ENCODE measurements at places on chromosomes 11 and 22.

DNA sequence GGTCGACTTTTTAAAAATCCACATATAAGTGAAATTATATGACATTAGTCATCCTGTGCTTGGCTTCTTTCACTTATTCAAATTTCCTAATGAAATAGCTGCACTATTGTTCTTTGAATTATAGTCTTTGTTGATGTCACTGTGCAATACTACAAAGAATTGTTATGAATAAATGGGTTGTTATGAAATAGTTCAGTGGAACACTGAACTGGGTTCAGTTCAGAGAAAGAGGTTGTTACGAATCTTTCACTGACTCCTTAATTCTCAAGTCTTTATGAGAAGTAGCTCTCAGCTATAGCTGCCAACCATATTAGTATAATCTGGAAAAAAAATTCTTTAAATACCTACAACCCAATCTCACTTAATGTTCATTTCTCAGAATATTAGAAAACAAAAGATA lies 42.3 kb downstream of the CASP12 start:
- DNase-seq, result no peak

GRCh38 chr11:128511712-128512111 lies 75.6 kb downstream of the ETS1 start:
- DNase-seq, result no peak

DNA sequence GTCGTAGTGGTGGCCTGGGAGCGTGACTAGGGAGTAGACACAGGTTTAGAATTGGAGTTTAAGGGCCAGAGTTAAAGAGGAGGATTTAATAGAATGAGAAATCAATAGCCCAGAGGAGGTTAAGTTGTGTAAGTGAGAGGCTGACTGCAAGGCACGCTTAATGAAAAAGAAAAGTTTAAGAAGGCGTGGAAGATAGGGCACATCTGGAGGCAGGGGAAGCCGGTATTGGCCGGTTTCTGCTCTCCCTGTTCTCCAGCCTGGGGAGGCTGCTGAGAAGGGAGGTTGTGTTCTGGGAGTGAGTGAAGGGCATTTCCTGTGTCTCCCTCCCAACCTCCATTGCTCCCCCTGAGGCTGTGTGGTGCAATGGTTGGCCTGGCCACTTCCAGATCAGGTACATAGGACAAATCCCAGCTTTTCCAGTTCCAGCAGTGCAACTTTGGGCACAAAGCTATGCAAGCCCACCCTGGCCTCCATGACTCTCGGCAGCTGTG lies 6.3 kb downstream of the GRIK4 start:
- DNase-seq, result no peak

DNA sequence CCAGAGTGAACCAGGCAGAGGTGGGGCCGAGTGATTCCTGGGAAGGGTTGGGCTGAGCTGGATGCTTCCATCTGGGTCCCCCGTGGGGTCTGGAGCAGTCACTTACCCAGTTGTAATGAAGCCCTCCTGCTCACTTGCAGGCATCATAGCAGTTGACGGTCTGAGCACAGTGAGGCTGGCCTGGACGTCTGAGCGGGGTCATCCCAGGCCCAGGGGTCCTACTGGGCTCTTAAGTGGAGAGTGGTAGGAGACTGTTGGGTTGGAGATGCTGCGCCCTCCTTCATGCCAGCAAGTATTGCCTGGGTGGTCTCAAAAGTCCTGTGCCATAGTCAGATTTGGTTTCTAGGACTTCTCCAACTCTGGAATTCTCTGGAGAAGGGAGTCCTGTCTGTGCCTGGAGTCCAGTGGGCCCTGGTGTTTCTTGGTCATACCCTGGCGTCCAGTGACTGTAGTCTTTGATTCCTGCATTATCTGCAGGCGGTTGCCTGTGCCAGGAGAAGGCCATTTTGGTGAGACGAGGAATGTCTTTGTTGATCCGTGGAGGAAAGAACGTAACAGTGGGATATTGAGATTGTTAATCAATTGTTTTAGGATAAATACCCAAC lies 82.3 kb downstream of the TBC1D22A start:
- DNase-seq, result no peak

DNA sequence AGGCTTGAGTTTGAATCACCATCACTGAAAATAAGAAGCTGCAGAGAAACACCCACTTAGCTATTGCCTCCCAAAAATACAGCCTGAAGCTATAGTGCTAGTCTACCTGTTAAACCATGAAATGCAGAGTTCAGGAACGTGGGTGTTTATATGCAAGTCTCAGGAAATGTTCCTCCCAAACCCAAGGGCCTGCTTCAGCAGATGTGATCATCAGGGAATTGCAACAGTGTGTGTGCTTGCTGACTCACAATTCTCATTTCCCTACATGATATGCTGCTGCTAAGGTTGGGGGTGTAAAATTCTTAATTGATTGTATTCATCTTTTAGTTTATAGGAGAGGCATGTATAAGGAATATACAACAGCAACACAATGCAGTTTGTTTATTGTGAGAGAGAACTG lies 49.6 kb downstream of the NUP98 start:
- DNase-seq, result no peak

DNA sequence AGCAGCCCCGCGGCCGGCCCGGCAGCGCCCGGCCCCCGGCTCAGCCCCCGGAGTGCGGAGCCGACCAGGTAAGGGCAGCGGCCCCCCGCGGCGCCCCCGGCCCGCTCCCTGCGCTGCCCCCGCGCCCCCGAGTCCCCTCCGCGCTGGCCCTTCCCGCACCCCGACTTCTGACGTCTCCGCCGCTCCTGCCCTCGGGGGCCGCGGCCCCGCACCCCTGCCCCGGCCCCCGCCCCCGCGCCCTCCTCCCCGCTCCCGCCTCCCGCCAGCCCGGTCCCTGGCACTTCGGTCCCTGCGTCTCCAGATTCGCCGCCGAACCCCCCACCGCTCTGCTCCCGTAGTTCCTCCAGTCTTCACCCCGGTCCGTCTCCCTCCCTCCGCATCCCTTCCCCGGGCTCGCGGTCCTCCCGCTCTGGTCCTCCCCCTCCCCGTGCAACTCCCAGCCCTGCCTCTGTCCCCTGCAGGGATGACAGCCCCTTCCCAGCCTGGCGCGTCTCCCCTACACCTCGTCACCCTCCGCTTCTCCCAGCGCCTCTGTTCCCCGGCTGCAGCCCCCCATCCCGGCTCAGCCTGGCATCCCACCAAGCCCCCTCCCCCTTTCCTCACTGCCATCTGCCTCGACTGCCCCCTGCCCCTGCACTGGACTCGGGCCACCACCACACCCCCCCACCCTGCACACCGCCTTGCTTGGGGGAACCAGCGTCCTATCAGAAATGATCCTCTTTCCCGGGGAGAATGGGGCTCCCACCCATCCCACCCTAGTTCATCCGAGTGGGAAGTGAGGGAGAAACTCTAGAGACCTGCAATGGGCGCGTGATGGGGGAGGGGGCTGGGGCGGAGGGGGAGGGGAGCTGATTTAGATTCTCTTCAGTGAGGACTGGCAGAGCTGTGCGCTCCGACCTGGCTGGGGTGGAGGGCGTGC lies 531 bp downstream of the GRIK4 start:
- no peak for DNase-seq

- DNase-seq, result no peak
Measured at GRCh38 chr11:125394296-125394695, 101.8 kb downstream of the FEZ1 start.

DNA sequence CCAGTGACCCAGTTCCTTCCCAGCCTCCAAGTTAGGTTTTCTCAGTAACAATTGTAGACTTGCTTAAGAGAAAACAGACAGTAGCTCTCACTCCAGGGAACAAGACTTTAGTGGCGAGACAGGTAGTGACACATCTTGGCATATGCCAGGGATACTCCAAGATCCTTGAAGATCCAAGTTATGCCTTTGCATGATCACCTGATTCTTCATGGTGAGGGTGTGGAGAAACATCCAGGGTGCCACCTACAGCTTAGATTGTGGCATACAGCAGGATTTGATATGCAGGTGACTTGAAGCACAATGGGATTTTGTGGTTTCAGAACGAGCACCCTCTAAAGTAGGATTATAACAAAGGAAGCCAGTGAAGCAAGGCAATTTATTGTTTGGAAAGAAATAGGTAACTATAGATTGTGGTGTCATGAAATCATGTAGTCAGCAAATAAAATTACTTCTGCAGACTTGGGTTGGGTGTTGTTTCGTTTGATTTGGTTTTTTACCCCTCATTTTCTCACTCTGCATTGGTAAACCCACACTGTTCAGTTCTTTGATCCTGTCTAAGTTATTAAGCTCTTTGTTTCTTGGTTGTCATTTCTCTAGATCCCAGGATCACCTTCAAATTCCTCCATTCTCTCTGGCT lies 9.2 kb downstream of the POU2AF3 start:
- DNase-seq, result no peak

DNA sequence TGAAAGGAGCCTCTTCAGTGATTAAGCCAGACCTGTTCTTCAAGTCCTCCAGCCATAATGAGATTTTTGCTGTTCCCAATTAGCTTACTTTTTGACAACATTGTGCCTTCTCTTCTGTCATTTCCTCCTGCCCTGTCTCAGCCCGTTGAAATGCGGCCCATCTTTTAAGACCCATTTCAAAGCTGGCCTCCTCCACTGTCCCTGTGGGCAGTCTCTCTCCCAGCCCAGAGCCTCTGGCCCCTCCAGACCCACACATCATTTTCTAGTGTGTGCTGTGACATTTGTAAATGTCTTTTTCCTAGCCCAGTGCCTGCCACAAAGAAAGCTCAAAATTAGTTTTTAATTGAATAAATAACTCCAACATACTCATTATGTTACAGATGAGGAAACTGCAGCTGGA lies 70.9 kb downstream of the BUD13 start:
- no peak for DNase-seq

- DNase-seq, result no peak
Measured at GRCh38 chr11:61329871-61330270, 3.0 kb downstream of the DDB1 start.

DNA sequence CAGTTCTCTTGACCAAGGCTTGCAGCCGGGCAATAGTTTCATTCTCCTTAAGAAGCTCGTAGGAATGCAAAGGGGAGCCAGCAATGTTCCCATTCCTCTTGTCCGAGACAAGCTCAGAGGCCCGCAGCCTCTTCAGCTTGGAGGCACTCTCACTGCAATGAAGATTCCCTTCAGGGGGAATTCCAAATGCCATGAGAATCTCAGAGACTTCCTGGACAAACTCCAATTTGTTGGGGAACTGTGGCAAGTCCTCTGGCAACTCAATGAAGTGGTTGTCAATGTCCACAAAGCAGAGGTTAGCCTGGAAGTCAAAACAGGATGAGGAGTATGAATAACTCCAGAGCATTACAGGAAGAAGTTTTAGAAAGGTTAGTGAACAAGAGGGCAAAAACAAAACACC lies 84.4 kb downstream of the DENND5A start:
- no peak for DNase-seq

- DNase-seq, result no peak
Measured at GRCh38 chr11:11740073-11740702, 101.6 kb upstream of the USP47 start.

- no peak for DNase-seq
Measured at GRCh38 chr11:72860592-72860991, 46.4 kb downstream of the ATG16L2 start.

GRCh38 chr11:7536100-7536499 lies 22.3 kb downstream of the PPFIBP2 start:
- no peak for DNase-seq

- DNase-seq, result no peak
Measured at GRCh38 chr11:47524291-47524874, 28.5 kb downstream of the CELF1 start.

DNA sequence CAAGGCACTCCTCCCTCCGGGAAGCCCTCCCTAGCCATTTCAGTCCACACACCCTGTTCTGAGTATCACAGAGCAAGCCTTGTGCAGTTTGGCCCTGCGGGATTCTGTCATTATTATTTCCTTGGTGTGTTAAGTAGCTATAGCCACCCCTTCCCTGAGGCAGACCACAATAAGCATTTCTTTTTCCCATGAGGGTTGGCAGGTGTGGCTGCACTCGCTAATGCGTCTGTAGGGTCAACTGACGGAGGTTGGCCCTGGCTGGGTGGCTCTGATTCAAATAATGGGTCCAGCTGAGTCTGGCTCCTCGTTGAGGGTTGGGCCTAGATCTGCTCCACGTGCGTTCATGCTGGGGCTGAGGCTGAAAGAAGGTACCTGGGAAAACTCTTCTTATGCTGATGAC lies 5.1 kb downstream of the F2 start:
- no peak for DNase-seq

- no peak for DNase-seq
Measured at GRCh38 chr11:68303083-68303482, 9.3 kb upstream of the LRP5 start.

DNA sequence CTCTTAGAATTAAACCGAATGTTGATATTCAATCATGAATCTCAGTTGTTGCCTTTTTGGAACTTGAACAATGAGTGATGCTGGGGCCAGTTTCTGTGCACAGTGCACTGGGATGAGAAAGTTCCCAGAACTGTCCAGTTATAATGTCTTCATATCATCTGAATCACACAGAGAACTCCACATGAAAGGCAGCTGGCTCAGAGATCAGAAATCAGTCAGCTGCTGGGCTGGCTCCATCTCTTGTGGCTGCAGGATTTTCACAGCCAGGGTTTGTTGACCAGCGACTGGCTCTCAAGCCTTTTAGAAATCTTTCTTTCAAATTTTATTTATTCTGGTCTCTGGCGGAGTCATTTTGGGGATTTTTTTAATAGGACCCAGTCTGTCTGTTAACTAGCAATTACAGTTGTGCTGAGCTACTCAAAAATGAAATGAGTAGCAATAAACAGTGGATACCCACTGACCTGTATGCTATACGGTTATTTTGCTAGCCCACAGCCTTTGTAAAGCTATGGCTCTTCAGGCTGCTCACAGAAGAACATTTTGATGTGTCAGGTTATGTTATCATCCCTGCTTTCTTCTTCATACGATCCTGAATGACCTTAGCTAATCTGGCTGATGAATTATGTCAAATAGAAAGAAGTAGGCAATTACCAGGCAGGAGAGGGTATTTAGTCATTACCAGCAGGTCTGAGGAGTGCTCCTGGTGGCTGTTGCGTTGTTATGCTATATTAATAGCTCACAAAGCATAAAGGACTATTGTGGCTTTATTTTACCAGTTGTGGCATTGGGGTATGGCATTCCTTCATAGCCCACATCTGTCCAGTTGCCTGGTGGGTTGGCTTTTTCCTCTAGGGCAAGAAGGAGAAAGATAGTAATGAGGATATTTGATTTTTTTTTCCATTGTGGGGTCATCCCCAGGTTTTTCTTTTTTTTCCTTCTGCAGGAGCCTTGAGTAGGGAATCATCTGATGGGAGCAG lies 3.6 kb downstream of the FAT3 start:
- no peak for DNase-seq

All from activated CD8-positive, alpha-beta memory T cell treated with anti-CD3 and anti-CD28 coated beads for 4 hours (primary cell).